NCI-H2029 (cell line): ENCODE measurements at places on chromosomes 6 and 20.
A peak's percentile ranks its signal among the peaks of the same experiment; 100 is the strongest.

- no peak for DNase-seq
These were observed 3.6 kb downstream of the MAPK13 start for GRCh38 chr6:36133912-36134311.

DNA sequence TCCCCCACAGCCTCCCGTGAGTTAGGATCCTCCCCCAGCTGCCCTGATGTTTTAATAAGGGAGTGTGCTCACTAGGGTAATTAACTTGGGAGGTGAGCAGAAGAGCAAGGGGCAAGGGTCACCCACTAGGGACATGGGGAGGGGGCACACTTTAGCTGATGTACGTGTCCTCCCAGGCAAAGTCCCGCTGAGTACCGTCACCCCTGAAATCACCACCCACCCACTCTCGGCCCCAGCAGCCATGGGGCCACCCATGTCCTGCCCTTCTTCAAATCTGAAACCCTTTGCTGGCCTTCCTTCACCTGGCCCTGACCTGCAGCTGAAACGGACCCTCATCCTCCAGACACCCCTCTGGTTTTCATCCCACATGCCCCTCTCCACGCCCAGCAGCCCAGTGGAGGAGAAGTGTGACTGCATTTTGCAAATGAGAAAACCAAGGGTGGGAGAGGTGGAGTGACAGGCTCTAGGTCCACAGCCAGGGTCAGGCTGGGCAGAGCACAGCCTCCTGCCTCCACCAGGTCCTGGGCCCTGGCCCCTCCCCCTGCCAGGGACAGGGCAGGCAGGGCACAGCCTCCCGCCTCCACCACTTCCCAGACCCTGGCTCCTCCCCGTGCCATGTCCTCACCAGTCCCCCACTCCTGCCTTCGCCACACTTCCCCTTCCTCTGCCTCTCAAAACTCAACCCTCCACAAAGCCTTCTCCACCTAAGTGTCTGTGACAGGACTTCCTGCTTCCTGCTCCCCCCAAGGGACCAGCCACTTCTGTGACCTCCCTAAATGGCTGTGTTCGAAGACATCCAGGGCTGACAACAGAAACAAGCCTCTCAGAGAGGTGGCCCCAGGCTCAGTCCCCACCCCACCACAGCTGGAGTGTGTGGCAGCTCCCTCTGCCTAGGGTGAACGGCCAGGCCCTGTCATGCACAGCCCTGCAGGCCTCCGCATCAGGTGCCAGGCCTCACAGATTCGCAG lies 15.1 kb downstream of the ACSS1 start:
- peak; percentile 28 for DNase-seq

- peak; percentile 59 for DNase-seq
These were observed 645 bp downstream of the REV3L start for GRCh38 chr6:111482188-111482958.

DNA sequence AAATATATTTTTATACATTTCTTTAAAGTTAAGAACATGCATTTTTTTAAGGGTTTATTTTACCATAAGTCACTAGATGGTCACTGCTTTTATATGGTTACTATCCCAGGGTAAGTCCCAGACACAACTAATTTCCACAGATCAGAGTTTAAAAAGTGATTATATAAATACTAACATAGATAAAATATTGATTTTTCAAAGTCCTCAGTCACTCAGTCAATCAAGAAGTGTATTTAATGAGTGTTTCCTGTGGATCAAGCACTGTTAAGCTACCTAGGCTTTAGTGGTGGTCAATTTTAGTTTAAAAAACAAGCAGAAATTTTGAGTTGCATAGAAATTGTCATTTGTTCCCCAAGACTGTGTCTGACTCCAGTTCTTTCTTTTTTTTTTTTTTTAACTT lies 399.5 kb upstream of the SYNCRIP start:
- DNase-seq: no peak

DNA sequence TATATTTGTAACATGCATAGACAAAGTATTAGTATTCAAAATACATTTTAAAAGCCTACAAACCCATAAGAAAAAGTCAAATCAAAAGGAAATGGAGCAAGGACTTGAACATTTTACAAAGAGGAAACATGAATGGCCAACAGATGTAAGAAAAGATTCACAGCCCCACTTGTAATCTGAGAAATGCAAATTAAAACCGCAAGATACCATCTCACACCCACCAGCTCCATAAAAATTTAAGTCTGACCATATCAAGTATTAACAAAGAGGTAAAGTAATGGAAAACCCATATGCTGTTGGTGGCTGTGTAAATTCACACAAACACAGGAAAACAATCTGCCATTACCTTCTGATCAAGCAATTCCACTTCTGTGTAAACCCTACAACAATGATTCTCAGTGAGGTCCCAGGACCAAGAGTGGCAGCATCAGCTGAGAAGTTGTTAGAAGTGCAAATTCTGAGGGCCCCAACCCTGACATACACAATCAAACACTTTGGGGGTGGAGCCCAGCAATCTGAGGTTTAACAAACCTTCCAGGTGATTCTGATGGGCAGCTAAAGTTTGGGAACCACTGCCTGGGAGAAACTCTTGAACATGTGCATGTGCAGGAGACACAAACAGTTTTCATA lies 30.9 kb downstream of the BCL2L1 start:
- no peak for DNase-seq

DNA sequence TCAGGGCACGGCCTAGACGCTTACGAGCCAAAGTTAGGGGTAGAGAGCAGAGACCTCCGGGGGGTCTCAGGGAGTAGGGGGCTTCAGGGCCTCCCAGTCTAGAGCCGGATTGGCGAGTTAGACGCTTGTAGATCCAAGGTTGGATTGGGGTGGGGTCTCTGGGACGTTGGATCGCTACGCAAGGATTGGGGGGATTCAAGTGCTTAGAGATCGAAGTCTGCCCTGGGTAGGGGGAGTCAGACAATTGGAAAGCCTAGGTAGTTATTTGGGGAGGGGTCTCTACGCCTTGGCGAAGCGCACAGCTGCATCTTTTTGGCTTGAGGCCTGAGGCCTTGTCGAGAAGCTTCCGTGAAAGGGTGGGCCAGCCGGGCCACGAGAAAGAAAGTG lies 469 bp downstream of the STX16 start:
- no peak for DNase-seq

DNA sequence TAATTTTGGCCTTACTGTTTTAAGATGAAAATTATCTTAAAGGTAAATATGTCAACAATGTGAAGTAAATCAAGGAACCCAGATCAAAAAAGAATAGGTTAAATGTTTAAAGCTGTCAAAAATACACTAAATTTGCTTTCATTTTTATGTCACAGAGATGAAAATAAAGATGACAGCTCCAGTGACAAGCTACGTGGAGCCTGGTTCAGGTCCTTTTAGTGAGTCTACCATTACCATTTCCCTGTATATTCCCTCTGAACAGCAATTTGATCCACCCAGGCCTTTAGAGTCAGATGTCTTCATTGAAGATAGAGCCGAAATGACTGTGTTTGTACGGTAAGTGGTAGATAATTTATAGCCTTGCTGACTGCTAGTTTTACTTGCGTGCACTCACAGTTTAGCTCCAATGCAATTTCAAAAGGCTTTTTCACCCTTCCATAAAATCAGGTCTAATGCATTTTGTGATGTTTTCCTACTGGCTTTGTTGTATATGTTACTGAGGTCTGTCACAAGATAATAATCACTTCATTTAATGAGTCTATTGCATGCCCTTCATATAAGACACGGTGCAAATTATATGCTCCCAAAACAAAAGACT lies 1.9 kb downstream of the HEBP2 start:
- no peak for DNase-seq

DNA sequence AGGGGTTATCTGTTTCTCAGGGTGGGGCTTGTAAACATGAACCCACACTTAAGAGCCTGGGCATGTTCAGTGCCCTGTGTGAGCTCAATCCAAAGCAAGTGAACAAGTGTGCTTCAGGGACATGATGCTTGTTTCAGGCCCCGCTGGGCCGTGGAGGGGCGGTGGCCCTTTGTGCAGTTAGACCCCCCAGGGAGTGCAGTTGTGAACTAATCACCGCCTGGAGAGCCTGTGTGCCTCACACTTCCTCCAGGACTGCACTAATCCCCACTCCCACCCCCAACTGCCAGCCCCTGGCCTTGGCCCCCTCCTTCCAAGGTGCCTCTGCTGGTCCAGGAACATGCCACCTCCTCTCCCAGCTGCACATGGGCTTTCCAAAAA lies 58.1 kb downstream of the RREB1 start:
- no peak for DNase-seq

DNA sequence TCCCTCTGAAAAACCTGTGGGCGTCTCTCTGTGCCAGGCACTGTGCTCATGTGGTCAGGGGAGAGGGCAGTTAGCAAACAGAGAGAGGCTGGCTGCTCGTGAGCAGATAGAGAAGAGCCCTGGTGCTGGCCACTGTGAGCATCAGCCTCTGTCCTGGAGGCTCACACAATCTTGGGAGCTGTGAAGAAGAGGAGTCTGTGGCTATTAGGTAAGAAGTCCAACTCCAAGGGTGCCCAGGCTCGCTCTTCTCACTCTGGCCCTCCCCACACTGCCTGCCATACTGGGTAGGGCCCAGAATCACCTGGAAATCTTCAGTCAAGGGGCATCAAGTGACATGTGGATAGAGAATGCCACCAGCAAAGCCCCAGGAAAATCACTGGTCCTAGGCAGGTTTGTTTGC lies 14.1 kb downstream of the SCML4 start:
- no peak for DNase-seq

- DNase-seq: no peak
These were observed 78.9 kb downstream of the ANKRD60 start for GRCh38 chr20:58149437-58150091.

DNA sequence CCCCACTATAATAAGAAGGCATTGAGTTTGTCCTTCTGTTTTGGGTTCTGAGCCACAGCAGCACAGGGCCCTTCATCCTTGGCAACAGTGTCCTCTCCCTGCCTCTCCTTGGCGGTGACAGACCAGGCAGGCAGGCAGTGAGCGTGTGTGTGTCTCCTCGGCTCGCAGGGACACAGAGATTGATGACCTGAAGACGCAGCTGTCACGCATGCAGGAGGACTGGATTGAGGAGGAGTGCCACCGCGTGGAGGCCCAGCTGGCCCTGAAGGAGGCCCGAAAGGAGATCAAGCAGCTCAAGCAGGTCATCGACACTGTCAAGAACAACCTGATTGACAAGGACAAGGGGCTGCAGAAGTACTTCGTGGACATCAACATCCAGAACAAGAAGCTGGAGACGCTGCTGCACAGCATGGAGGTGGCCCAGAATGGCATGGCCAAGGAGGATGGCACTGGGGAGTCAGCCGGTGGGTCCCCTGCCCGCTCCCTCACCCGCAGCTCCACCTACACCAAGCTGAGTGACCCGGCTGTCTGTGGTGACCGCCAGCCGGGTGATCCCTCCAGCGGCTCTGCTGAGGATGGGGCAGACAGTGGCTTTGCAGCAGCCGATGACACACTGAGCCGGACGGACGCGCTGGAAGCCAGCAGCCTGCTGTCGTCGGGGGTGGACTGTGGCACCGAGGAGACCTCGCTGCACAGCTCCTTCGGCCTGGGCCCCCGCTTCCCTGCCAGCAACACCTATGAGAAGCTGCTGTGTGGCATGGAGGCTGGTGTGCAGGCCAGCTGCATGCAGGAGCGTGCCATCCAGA lies 24.0 kb downstream of the SDCBP2 start:
- DNase-seq: no peak

DNA sequence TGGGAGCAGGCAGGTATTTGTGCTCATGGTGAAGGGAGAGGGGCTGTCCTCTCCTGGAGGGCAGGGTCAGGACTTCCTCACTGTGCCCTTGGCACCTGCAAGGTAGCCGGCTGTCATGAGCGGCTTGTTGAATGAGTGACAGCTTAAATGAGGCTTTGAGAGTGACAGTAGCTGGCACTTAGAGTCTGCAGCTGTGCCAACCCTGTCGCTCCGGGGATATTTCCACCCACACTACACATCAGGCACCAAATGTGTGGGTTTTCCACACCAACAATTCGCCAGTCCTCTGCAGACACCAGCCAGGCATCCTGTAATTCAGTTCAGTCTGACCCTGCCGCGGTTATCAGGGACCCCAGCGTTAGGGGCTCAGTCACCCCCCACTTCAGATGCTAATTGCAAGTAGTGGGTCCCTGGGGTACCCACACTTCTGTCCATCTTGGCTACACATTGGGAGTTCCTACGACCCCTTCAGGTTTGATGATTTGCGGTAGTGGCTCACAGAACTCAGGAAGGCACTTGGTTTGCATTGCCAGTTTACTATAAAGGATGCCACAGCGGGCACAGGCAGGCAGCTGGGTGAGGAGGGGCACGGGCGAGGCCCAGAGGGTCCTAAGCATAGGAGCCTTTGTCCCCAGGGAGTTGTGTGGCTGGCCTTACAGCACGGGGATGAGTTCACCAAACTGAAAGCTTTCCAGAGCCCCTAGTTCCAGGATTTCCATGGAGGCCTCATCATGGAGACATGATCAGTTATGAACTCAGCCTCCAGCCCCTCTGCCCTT lies 9.1 kb downstream of the MTG2 start:
- DNase-seq: no peak

DNA sequence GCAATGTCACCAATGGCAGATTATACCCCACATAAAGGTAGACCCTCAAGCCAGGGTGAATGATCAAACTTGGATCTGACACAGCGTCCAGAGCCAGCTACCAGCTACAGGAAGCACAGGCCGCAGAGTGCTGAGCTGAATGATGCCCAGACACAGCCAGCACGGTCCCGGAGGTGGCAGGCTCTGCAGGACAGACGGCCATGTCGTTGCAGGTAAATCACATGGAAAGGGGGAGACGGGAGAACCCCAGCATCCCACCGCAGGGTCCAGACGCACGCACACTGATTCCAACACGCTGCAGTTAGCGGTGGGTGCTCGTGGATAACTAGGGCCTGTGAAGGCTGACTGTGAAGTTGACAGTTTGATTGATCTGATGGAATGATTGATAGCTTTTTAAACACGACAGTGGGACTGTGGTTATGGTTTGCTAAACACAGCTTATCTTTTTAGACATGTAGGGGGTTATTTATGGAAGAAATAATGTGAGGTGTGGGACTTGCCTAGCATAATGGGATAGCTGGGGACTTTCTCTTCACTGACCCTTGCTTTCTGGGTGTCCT lies 228.5 kb downstream of the ERMARD start:
- no peak for DNase-seq

- no peak for DNase-seq
These were observed 29.4 kb upstream of the ASF1A start for GRCh38 chr6:118864341-118865099.

GRCh38 chr20:11484479-11484878 lies 433.2 kb upstream of the BTBD3 start:
- DNase-seq: no peak
